ENCODE measurements at places on chromosomes 12 and 14. TPM values are rescaled to one million over a fixed set of nuclear protein-coding genes. Genes with fewer than 3 reads are reported as not detected.

KCNK10 gene
- total RNA-seq, result under 0.01 TPM

MUCL1 gene
- not detected for total RNA-seq

- DNase-seq, result peak; percentile 49
These were observed 386.5 kb upstream of the DDHD1 start for GRCh38 chr14:53539489-53540126.

LRRC9 gene
- not detected for total RNA-seq

DNA sequence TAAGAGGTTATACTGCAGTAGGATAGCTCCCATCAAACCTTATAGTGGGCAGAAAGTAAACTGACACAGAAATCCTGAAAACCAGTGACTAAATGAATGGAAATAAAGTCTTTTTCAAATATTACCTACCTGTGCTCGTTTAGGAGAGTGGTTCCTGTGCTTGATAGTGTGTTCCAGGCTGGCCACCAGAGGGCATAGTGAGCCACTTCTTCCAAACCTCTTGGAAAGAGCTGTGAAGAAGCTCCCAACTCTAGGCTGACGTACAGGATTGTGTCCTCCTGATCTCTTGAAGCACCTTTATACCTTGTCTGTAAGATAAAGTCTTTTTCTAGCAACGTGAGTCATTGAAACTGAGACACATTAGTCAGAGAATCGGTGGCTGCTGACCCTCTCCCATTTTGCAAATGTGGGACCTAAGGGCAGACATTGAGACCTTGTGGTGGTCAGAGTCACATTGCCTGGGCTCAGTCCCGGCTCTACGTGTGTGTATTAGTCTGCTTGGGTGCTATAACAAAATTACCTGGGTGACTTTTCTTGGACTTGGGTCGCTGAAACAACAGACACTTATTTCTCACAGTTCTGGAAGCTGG, 17.6 kb downstream of the TDP1 start:
- DNase-seq, result peak; percentile 80

Data from osteoblast (primary cell).